ENCODE measurements at places on chromosomes 13 and 19.

GRCh38 chr19:37907735-37908455 is 887 bp downstream of the SIPA1L3 start:
- DNase-seq = no peak

DNA sequence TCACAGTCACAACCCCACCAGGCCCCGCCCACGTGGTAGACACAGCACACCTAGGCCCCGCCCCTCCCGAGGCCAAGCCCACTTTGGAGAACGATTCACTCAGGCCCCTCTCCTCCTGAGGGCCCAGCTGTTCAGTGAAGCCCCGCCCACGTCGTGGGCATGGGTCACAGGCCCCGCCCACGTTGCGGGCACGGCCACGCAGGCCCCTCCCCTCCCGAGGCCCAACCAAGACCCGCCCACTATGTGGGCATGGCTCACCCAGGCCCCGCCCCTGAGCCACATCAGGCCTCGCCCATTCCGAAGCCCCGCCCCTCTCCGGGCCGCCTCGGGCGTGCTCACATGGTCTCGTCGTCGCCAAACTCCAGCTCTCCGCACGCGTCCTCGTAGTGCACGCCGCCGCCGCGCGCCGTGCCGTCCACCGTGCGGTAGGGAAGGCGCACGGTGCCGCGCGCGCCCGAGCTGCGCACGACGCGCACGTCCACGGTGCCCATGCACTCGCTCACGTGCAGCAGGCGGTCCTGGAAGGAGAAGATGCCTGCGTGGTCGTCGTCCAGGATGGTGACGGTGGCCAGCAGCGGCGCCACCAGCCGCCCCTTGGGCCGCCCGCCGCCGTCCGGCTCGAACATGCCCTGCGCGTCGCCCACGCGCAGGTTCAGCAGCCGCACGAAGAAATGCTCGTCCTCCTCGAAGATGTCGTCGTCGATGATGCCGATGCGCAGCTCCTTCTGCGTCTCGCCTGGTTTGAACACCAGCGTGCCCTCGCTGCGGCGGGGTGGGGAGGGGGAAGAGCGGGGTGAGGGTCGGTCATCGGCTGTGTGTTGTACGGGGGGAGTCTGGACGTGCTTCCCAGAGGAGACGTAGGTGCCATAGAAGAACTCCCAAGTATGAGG is 24.0 kb downstream of the SLC8A2 start:
- DNase-seq = no peak

- no peak for DNase-seq
Observed at GRCh38 chr19:40588926-40589569, 12.1 kb upstream of the LTBP4 start.

DNA sequence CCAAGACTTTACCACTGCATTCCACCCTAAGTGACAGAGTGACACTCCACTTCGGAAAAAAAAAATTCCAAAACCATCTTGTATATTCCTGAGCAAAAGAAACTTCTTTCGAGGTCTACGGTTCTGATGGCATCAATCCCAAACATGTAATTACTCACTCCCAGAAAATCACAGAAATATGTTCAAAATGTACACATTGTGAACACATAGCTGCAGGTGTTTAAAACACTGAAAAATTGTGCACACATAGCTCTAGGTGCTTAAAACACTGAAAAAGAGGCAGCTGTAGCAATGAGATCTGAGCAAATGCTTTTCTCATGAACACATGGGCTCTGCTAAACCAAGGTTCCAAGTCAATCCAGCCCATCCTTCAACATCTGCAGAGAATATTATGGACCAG is 14.0 kb upstream of the ZNF468 start:
- no peak for DNase-seq

DNA sequence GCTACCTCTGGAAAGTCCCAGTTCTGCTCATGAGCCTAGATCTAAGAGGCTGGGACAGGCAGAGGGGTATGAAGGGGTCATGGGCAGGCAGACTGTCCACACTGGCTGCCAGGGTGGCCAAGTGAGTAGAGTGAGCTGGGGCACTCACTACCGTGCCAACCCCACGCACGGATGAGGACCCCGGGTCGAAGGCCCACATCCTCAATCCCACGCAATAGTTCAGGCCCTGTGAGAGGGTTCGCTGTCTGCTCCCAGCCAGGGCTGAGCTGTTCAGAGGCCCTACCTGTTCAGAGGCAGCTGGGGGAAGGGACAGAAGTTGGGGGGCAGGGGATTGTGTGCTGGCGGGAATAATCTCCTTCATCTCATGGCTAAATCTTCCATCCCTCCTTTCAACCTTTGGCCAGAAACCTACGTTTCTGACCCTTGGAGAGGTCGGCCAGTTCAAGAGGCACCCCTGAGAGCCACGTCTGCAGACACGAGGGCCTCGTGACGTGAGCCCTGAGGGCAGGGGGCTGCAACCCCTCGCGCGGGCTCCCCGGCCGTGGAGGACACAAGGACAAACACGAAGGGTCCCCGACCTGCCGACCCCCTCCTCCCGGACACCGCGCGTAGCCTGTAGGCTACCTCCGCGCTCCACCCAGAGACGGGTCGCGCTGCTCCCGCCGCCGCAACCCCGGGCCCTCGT is 1.0 kb upstream of the RPS5 start:
- DNase-seq = no peak

GRCh38 chr19:5289060-5289990 is 51.3 kb downstream of the PTPRS start:
- no peak for DNase-seq

DNA sequence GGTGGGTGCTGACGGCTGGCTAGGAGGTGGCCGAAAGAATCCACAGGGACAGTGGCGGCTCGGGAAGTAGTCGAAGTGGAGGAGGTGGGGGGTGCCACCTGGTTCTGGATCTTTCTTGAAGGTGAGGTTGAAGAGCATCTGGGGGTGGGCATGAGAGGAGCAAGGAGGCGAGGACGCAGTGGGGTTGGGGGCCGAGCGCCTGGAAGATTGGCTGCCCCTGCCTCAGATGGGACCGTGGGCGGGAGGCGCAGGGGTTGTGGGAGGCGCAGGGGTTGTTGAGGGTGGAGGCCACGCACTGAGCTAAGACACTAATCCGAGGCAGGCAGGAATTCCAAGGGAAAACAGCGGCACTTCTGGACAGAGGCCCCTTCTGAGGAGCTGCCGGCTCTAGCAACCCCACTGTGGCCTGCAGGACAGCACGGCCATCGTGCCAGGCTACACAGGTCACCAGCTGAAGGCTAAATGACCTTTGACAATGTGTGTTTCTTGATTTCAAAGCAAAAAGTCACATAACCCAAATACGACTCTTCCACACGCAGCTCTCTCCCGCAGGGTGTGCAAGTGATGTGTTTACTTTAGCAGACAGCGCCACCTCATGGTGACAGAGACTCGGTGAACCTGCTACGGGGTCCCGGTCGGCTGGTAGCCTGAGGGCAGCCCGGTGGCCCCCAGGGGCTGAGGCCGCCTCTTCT is 44.1 kb upstream of the RANBP3 start:
- peak; percentile 56 for DNase-seq

DNA sequence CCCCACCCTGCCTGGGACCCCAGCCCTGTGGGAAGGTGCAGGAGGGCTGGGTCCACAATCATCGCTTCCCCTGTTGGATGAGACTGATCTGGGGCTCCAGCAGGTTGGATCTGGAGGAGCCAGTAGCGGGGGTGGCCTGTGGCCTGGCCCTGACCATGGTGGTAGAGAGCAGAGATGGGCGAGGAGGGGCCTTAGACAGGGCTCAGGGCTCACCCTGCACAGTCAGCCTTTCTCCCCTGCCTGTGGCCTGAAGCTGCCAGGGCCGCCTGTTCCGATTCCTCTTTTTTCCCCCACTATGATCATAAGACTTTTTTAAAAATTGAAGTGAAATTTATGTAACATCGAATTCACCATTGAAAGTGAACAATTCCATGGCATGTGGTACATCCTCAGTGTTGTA is 18.2 kb downstream of the SIN3B start:
- no peak for DNase-seq

- DNase-seq = no peak
Observed at GRCh38 chr13:51950722-51951121, 60.5 kb downstream of the ATP7B start.

DNA sequence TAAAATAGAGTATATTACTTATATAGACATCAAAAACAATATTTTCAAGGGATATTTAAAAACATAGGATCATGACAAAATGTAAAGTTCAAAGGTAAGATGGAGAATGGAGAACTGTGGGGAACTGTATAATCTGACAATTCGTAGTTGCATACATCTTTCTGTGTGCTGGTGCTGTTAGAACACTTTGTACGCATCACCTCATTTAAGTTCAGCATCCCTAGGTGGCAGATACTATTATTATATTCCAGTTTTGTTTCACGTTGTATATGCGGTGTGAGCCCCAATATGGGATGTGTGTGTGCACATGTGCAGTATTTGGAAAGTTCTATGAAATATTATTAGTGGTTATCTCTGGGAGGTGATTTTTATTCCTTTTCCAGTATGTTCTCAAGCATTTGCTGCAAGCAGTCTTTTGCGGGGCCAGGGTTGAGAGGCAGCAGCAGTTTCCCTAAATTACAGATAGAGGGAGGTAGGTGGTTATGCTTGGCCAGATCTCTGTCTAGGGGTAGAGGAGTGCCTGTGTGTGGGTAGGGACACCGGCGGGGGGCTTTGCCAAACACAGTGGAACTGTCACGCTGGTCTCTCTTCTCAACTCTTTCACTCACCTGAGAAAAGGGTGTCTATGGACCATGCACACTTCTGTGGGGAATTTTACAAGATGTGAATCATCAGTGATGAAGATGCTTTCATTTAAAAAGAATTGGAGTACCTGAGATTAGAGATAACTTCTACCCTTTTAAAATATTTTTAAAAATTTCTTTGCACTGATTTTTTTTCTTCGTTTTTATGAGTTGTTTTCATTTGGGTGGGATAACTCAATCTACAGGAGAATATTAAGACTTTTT is 55.6 kb upstream of the ALOX5AP start:
- DNase-seq = no peak

GRCh38 chr13:79485014-79485811 is 4.3 kb downstream of the NDFIP2 start:
- peak; percentile 58 for DNase-seq

GRCh38 chr19:29834991-29835846 is 23.4 kb downstream of the CCNE1 start:
- DNase-seq = no peak

DNA sequence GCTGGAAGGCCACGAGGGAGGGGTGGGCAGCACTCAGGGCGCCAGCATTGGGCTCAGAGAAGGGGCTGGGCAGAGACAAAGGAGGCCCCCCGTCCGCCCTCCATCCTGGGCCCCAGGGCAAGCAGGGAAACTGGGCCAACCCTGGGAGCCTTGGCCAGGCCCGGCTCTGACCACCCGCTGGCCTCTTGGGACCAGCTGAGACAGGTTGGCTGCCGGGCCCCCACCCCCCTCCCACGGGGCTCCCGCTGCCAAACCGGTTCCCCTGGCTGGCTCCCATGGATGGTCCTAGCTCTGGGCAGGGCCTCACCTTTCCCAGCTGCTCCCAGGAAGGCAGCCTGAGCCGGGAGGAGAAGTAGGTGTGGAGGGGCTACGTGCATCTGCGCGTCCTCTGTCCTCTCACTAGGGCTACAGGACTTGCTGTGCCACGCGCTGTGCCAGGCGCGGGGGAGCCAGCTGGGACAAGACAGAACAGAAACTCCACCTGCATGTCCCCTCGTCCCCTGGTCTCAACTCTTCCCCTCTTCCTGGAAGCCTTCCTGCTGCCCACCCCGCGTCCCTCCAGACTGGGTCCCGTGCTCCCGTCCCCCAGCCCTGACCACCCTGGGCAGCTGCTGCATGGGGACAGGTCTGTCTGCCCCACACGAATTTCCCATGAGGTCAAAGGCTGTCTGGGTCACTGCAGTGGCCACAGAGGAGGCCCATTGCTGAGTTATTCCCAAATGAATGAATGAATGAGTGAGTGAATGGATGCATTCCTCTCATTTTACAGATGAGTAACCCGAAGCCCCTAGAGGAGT is 29.1 kb upstream of the NCCRP1 start:
- no peak for DNase-seq

DNA sequence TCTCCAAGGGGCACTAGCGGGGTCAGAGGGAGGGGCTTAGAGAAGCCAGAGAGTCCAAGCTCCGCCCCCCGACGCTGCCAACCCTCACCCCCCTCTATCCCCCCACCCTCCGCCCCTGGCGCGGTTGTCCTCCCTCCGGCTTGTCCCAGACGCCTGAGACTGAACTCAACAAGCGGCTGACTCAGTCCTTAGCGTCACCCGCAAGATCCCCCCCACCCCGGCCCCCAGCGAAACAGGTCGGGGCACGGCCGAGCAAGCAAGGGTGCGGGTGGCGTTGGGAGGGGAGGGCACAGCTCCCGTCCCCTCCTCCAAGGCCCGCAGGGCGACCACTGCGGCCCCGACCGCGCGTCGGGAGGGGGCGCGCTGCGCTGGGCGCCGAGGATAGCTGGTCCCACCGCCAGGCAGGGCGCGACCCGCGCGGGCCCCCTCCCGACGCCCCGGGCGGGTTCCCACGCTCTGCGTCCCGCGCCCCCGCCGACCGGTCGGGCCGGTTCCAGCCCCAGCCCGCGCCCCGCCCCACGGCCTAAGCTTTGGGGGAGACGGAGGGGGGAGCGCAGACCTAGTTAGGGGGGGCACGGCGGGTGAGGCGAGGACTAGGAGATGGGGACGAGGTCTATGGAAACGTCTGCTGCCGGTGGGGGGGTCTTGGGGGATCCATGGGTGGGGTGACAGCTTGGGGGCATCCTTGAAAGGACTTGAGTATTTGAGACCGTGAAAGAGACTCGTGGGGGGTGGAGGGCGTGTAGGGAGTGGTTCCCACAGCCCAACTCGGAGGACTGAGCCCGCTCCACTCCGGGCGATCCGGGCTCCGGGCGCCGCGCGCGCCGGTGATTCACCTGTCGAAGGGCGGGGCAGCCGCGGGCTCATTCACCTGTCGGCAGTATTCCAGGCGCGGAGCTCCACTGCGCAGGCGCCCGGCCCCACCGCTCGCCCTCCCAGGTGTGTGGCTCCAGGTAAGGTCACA is 5.1 kb downstream of the NOTCH3 start:
- no peak for DNase-seq

DNA sequence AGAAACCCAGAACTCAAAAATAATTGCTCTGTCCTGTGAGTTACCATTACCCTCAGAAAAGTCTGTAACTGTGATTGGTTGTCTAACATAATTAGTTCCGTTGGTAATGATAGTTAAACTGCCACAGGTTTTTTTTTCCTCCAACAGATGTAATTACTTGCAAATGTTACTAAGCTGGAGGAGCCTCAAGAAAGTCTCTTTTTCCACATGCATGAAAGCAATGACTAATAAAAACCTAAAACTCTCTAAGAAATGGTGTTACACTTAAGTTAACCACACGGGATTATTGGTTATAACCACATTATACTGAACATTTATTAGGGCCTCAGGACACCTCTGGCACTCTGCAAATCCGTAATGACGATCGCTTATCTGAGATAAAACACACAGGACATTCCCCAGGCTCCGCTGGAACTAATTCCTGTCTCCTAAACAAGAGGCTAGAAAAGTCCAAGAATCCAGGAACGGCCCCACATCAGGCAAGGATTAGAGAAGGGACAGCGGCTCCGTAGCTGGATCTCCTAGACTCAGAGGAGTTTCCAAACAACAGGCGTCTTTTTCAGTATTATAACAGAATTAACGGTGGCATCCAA is 753 bp downstream of the ZNF235 start:
- peak; percentile 17 for DNase-seq

GRCh38 chr13:23634897-23635296 is 64.7 kb downstream of the TNFRSF19 start:
- no peak for DNase-seq
